Trophoblast cell (in vitro differentiated cells and primary cell): ENCODE measurements at places on chromosomes 1 and 21.
A peak's percentile ranks its signal among the peaks of the same experiment; 100 is the strongest.

GRCh38 chr1:234498448-234499118 lies 19.6 kb upstream of the TARBP1 start:
- DNase-seq, result no peak

DNA sequence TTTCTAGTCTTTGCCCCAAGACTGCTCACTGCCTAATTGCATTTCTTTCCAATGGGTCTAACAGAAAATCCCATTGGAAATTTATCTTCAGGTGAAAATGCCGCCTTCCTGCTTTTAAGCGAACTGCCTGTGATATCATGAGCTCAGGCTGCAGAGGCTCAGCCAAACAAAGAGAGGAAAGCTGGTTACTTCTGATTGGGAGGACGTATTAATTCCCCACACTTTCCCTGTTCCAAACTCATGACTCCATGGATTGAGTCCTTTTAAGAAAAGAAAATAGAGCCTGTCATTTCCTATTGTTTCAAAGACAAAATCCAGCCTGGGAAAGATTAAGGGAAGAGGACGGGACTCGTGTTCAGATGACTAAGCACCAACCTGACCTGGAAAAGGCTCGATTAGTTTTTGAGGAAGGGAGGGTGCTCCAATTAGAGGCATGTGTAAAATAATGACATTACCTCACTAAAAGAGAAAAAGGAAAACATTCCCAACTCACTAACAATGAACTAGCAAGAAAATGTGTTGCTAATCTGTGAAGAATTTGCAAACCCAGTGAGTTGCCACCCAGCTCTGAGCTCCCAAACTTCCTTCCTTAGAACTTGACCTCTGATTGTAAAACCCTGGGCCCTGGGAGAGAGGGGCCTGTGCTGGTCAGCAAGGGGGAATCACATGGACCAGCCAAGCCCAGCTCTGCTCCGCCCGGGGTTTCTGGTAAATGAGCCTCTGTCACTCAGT lies 61.2 kb downstream of the TCP10L start:
- no peak for DNase-seq

GRCh38 chr21:32604464-32604863 lies 7.7 kb downstream of the CFAP298 start:
- DNase-seq, result no peak

- no peak for DNase-seq
Observed at GRCh38 chr21:29697555-29698193, 242.1 kb downstream of the GRIK1 start.

GRCh38 chr21:20404915-20405314 lies 593.3 kb upstream of the NCAM2 start:
- DNase-seq, result no peak

DNA sequence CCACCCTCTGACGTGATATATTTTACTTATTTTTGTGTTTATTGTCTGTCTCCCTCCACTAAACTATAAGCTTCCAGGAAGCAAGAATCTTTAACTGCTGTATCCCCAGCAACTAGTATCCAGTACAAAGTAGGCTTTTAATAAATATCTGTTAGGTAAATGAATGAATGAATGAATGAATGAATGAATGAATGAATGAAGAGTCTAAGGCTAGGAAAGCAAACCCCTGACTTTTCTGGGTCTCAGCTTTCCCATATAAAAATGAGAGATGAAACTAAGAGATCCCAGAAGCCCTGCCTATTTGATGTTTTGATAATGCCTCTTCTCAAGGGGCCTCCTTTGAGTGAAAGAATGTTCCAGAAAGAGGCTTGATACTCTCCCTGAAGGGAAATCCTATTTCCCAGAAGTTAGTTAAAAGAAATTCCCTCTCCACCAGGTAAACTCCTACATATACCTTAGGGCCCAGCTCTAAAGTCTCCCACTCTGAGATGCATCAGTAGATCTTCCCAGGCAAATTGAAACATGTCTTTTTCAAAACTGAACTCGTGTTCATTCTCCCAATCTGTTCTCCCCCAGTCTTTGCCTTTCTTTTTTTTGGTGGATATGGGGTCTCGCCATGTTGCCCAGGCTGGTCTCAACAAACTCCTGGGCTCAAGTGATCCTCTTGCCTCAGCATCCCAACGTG lies 7.8 kb downstream of the TTC39A start:
- no peak for DNase-seq

- no peak for DNase-seq
Observed at GRCh38 chr1:241114699-241115233, 242.2 kb downstream of the RGS7 start.

GRCh38 chr1:198651650-198652400 lies 13.0 kb downstream of the PTPRC start:
- DNase-seq, result no peak

DNA sequence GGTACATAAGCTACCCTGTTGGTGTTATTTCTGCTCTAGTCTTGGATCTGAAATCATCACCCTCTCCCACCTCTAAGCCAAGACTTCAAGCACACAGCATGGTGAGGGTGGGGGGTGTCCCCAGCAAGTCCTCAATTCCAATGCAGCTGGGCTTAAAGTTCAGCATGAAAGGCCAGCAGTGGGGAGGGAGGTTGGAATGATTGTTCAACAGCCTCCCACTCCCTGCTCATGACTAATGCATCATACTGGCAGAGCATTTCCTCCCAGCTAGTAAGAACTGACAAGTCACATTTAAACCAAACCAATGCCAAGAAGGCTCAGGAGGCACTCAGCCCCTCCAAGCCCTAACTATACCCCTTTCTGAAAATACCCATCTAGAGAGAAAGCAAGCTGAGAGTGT lies 50.1 kb downstream of the TIAM1 start:
- peak; percentile 57 for DNase-seq

DNA sequence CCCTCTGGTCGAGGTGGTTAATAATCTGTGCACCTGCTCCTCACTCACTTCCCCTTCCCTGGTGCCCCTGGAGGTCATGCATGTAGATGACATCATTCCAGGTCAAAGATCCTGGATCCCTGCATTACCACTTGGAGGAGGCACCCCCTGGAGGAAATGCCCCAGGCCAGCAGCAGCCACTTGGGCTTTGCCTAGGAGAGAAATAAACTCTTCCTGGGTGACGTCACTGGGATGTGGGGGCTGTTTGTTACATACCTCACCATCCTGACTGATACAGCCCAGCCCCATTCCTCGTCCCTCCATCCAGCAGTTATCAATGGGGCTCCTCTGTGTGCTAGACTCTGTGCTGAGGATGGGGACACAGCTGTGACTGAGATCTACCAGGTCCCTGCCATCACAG lies 433.6 kb downstream of the PTPRU start:
- DNase-seq, result no peak

DNA sequence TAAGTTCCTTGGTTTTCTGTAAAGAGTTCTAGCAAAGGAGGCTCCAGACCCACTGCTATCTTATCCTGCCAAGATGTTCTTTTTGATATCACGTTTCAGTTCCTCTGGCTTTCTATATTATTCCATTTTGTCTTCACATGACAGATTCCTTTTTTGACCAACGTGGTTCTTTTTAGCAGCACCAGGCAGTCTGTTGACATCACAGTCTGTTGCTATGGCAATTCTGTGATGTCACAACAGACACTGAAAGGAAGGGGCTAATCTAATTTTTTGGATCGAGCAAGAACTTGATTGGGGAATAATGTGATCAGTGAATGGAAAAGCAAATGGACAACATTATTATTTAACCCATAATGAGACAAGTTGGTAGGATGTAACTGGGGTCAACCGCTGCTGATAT lies 64.5 kb upstream of the GOLT1A start:
- no peak for DNase-seq

- no peak for DNase-seq
Observed at GRCh38 chr21:17796037-17796403, 23.1 kb downstream of the C21orf91 start.

GRCh38 chr1:95731466-95731865 lies 497.5 kb downstream of the RWDD3 start:
- no peak for DNase-seq

DNA sequence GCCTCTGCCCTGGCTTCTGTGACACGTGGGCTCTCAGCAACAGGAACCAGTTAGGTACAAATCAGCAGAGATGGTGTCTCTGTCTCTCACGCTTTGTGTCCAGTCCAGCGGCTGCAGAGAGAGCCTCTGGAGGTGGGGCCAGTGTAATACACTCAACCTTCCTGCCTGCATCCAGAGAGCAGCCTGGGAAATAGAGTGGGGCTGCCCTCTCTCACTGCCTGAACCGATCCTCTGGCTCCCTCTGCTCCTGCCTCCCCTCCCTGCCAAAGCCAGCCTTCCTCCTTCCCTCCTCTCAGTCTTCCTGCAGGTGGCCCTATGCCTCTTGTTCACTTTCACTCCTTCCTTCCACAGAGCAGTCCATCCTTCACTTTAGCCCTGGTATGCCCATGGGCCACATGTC lies at the start of gene ZNF648:
Gene ZNF648, minus strand, starts transcription at position 119 of the 400 bp plus-strand sequence. CDS start 3,702 bp downstream, outside the sequence.
- DNase-seq, result no peak
